ENCODE measurements at places on chromosomes 2 and 18.

- DNase-seq, result no peak
Observed at GRCh38 chr2:3768960-3769765, 65.8 kb downstream of the DCDC2C start.

DNA sequence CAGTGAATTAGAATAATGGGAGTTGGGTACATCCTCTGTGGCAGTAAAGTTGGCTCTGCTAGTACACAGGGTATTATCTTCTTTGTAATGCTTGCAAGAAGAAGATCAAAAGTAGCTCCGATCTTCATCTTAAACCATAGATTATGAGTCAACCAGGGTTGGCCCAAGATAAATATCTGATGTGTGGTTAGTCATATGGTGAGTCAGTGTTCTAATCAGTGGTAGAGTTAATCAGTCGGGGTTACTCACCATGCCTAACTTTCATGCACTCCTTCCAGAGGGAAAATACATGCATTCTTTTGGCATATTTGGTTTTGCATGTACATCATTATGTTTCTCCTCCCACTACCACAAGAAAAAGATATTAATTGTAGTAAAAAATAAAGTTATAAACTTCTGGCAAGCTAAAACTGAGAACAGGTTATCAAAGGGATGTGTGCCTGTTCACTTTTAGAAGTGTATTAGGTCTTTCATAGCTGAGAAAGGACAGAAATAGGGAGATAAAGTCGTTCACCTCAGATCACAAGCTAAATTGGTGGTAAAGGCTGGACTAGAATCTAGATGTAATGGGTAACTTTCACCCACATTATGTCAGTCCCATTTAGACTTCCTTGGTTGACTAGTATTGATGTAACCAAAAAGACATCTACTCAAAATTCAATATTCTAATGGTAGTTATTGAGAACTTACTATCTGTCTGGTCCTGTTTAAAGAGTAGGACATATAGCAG is 684.4 kb downstream of the IRS1 start:
- peak; percentile 84 for DNase-seq

DNA sequence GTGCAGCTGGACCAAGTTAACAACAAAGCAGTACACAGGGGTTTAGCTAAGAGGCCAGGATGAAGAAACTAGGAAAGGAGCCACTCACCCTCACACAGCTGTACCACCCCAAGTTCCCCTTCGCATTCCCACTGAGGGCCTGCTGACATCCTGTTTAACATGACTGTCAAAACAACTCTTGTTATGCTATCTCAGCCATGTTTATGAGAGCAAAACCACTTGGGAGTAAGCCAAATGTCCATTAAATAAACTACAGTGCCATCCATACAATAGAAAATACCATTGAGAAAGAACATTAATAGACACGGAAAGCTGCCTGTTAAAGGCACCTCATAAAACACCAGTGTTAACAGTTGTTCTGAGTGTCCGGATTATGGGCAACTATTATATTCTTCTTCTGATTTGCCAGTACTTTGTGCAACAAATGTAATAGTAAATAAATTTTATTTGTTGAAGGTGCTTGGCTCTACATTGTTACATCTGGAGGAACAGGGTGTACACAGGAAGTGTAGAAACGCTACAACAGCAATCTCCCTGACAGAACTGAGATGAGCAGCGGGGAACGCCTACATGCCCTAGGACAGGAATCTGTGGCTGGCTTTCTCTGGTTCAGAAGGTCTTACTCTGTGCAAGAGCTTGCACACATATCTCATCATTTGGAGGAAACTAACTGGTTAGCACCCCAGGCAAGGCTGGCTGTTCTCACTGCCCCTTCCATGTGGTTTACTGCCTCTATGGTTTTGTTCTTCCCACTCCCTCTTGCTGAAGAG is 85.6 kb downstream of the EHD3 start:
- peak; percentile 63 for DNase-seq

- DNase-seq, result no peak
Observed at GRCh38 chr2:54306556-54306955, 50.5 kb upstream of the TSPYL6 start.

Measured in fibroblast of the conjunctiva (primary cell).